Pancreas (tissue), 10 donors: ENCODE measurements at places on chromosomes 2 and 18. TPM values are rescaled to one million over a fixed set of nuclear protein-coding genes. Genes with fewer than 3 reads are reported as not detected.
A peak's percentile ranks its signal among the peaks of the same experiment; 100 is the strongest.

- DNase-seq = no peak
Measured at GRCh38 chr2:64405581-64406406, 48.2 kb upstream of the LGALSL start.

DNA sequence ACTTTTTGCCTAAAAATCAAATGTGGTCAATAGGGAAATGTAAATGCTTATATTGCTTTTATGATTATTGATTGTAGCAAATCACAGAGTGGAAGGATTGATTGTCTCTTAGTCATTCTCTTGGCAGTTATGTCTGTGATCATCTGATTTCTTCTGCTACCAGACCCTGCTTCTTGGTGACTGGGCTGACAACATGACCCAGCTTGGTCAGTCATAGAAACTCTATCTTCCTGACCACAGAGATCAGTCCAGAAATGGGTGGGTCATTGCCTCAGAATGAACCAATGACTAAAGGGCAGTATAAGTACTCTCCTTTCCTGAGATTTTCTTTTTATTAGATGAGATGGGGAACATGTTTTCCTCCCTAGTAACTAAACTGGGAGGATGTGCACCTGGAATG is 87.6 kb downstream of the MAIP1 start:
- no peak for DNase-seq

DNA sequence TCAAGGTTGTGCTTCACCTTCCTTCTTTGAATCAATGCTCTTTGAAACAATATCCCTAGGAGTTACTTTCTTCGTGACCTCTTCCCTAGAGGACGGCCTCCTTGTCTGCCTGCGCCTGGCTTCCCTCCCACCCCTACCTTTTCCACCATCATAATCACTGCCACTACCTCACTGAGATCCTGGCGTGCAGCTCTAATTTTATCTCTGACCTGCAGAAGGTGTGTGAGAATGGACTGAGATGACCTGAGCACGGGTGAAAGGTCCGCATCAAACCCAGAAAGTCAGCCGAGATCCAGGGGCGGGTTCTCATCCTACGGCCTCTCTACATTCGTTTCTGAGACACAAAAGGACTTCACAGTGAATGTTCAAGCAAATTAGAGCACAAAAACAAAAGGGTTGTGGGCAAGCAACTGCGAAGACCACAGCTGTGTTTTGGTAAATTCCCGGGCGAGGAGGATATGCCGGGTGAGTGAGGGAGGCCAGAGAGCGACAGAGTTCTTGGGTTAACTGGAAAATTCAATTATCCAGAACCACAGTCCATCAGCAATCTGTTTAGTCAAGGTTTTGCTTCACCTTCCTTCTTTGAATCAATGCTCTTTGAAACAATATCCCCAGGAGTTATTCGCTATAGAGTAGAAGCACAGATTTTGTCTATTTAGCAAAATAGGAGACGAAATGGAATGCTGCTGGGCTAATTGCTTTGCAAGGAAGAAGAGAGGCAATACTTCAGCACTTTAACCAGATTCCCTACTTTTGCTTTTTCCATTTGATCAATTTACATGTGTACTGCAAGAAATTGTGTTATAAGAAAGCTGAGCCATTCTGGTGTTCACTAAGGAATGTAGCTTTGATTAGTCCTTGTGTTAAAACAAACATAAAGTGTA is 212.6 kb downstream of the ACKR3 start:
- no peak for DNase-seq

CLEC4F gene
- not detected for total RNA-seq

DNA sequence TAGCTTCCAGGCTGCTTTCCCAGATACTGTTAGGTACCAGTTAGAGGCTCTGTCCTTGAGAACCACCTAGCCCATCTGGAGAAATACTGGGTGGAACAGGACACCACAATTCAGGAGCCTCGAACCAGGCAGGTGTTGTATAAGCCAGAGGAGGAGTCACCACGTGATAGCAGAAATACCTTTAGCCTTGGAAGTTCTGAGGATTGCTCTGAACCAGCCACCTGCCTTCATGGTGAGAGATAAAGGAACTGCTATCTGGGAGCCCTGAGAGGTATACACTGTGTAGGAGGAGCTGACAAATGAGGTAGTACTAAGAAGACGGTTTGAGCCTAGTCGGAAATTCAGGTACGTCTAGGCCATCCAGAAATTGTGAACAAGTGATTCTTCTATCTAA is 7.6 kb upstream of the GPBAR1 start:
- no peak for DNase-seq

SERPINB7 gene
- not detected for total RNA-seq

DNA sequence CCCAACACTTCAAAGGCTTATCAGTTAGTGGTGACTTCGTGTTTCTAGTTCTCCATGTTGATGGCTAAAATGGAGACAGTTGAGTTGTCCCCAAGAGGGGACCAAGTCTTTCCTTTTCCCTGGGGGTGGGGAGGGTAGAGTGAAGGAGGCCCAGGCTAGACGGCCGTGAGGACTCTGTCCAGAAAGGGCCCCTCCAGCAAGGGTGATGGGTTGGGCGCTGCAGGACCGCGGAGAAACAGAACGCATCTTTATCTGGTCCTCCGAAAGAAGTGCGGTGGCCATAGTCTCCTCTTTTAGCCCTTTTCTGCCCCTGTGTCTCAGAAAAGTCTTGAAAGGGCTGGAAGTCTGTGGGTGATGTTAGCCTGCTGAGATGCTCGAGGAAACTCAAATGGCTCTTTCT is 153.2 kb downstream of the GLI2 start:
- DNase-seq = no peak

UGT1A7 gene
- not detected for total RNA-seq

GRCh38 chr2:74053959-74054715 is 69.4 kb downstream of the TET3 start:
- no peak for DNase-seq

DNA sequence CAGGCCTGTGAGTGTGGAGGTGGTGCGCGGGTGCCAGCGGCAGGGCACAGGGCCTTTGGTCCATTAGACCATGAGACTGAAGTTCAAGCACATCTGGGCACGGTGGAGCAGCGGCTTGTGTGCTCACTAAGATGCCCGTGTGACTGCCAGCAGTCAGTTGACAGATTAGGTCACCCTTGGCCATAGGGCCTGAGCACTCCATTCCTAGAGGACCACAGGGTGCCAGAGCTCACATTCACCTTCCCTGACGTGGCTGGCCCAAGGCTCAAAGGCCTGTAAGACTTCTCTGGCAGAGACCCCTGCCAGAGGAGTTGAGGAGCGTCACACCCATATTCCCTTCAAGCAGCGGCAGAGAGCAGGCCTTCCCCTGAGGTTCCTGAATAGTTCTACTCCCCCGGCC is 650 bp downstream of the LHCGR start:
- DNase-seq = no peak

DNA sequence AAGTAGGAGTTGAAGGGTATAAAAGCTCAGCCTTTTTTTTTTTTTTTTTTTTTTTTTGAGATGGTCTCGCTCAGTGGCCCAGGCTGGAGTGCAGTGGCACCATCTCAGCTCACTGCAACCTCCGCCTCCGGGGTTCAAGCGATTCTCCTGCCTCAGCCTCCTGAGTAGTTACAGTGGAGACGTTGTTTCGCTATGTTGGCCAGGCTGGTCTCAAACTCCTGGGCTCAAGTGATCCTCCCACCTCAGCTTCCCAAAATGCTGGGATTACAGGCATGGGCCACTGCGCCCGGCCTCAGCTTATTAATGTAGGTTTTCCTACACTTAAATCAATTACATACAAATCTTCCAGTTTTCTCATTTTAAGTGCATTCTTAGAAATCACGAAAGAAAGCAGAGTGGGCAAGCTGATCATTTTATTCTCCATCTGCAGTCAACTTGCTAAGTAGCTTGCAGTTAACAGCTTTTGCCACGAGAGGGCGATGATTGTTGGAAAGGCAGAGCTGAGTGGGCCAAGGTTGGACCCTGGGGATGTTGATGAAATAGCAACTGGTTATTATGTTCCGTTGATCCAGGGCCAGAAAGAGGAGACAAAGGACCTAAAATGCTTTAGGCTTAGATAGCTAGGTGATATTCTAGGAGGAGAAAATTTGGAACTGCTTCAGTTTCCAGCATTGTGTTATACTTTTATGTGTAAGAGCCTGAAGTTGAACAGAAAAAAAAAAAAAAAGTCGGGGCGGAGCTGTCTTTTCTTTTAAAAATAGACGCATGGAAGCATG is 234.4 kb upstream of the EPAS1 start:
- peak; percentile 75 for DNase-seq

DNA sequence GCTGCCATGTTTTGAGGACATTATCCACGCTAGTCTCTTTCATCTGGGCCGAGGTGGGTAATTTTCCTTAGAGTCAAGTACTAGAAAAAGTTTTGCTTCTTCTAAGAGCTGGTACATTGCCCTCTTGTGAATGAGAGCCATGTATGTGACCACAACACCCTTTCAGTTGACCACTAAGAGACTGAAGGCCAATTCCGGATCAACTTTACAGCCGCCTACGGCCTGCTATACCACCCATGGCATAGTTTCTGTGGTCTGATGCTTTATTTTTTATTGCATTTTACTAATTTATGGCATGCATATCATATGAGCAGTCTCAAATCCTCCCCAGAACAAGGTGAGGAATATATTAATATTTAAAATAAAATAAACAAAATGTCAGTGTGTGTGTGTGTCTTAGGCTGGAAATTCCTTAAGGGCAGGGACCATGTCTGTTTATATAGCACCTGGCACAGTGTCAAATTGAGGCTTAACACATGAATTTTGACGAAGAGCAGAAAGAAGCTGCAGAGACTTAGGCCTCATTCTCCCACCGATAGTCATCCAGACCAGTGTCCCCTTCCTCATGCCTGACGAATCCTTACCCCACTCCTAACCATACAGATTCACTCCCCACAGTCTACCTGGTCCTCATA is 35.4 kb downstream of the PSD4 start:
- DNase-seq = no peak

ACKR3 gene
- total RNA-seq = 26.9 TPM

DNA sequence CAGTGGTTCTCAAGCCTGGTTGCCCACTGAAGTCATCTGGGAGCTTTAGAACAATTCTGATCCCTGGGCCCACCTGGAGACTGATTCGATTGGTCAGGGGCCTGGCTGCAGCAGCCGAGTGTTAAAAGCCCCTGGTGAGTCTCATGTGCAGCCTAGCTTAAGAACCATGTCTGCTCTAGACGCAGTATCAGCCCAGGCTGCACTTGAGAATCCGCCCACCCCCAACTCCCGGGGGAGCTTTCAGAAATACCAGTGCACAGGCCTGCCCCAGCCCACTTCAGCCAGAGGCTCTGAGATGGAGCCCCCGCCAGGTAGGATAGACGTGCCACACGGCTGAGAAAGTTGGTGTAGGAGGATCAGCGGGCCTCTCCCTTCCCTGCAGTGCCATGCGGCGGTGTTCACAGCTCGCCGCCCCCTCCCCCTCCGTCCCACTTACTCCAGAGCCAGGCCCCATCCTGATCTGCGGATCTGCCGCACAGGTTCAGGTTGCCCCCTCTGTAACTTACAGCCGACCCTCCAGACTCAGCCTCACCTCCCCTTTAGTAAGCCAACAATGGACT is 209.0 kb upstream of the RAB12 start:
- no peak for DNase-seq

DNA sequence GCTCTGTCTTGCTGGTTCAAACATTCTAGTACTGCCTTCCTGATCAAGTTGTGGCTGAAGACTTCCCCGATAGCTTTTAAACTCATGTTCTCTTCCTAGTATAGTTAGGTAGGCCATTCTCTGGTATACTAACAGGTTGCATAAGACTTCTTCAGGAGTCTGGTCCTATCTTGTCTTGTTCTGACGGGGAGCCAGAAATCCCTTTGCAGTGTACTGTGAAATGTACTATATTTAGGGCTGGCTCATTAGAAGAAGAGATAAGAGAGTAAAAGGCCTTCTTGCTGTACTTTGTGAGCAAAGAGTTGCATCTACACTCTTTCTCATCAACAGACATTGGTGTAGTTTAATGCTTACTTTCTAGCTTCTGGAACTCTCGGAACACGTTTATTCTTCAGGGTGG is 331.9 kb downstream of the NUP35 start:
- no peak for DNase-seq

- DNase-seq = no peak
Measured at GRCh38 chr2:159226608-159227385, 59.7 kb downstream of the WDSUB1 start.

- DNase-seq = no peak
Measured at GRCh38 chr2:49032936-49033335, 121.4 kb downstream of the FSHR start.

GRCh38 chr2:112918256-112918655 is 7.3 kb downstream of the IL37 start:
- DNase-seq = no peak

- no peak for DNase-seq
Measured at GRCh38 chr2:240968731-240969624, 29.4 kb upstream of the SNED1 start.

DNA sequence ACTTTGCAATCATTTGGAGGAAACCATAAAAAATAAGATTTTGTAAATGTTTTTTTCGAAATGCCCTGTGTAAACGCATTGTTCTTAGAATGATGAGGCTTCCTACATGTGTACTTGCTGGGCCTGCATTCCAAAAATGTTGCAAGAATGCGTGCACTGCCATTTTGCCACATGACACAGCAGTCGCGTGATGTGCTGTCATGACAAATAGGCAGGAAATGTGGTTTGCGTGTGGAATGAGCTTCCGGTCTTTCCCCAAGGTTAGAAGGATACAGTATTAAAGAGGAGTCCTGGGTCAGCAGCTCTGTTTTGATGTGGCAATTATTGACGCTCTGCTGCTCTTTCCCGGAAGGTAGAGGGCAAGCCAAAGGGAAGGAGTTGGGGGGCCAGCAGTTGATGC is 18.1 kb upstream of the SERPINB2 start:
- DNase-seq = no peak

TMEM214 gene
- total RNA-seq = 77.1 TPM

- peak; percentile 78 for DNase-seq
Measured at GRCh38 chr2:73070643-73071359, 711 bp downstream of the SFXN5 start.

SPATS2L gene
- total RNA-seq = 41.7 TPM

PDE1A gene
- total RNA-seq = 0.60 TPM

HAAO gene
- total RNA-seq = 10.9 TPM

HRH4 gene
- total RNA-seq = not detected

DNA sequence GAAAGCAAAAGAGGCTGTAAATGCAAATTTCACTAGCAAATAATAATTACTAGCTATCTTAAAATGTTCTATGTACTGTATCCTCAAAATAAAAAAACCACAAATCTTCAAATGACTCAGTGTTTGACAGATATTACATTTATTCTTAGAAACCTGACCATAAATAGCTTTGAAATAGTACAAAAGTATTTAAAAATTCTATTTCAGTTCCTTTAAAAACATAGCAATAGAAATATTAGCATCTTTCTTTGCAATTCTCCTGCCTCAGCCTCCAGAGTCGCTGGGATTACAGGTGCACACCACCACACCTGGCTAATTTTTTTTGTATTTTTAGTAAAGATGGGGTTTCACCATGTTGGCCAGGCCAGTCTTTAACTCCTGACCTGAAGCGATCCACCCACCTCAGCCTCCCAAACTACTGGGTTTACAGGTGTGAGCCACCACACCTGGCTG is 50.6 kb downstream of the MSH6 start:
- DNase-seq = no peak

- no peak for DNase-seq
Measured at GRCh38 chr18:9826685-9827084, 59.1 kb upstream of the TXNDC2 start.
